Hindlimb muscle (tissue), 1 donor: ENCODE measurements at places on chromosomes 6 and 20.

GRCh38 chr6:28378644-28379043 is 20.9 kb downstream of the ZSCAN12 start:
- DNase-seq = no peak

DNA sequence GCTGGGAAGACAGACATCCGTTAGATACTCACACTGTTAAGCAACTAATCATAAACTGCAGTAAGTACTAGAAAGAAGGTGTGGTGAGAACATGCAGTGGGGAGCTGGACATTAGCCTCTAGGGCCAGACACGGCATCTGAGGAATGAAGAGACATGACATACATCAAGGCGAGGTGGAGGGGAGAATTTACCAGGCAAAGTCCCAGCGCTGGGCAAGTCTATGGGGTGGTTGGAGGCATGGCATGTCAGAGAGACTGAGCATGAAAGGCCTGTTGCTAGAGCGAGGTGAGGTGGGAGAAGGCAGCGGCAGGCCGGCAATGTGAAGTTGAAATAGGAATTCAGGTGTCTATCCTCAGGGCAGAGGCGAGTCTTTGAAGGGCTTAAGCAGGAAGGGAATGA is 31.8 kb downstream of the SLC24A3 start:
- DNase-seq = no peak

DNA sequence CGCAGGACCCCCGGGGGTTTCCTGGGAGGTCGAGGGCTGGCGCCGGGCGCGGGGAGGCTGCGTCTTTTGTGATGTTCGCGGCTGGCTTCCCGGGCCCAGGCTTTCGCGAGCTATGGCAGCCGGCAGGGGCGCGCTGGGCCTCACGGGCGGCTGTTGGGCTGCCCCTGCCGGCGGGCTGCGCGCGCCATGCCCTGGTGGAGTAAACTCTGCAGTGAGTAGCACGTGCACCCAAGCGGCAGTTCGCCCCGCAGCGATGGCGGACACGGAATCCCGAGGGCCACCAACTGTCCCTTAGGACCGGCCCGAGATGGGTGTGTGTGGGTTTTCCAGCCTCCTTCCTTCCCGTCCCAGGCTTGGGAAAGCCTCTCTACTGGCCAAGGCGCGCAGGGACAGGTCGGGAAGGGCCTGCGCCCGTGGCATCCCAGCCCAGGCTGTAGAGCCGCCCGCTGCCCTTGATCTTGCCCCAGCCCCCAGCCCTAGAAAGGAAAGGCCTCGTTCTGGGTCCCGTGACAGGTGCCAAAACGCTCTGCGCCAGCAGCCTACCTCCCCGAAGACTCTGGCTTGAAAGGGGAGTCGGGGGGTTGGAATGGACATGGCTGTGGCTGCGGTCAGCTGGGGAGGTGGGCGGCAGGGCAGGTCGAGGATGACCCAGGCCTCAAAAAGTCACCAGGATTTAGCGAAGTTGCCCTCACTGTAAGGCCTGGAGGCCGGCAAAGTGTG is 49.7 kb downstream of the ZBTB2 start:
- no peak for DNase-seq

- no peak for DNase-seq
Observed at GRCh38 chr6:29953686-29954085, 11.4 kb downstream of the HLA-A start.

DNA sequence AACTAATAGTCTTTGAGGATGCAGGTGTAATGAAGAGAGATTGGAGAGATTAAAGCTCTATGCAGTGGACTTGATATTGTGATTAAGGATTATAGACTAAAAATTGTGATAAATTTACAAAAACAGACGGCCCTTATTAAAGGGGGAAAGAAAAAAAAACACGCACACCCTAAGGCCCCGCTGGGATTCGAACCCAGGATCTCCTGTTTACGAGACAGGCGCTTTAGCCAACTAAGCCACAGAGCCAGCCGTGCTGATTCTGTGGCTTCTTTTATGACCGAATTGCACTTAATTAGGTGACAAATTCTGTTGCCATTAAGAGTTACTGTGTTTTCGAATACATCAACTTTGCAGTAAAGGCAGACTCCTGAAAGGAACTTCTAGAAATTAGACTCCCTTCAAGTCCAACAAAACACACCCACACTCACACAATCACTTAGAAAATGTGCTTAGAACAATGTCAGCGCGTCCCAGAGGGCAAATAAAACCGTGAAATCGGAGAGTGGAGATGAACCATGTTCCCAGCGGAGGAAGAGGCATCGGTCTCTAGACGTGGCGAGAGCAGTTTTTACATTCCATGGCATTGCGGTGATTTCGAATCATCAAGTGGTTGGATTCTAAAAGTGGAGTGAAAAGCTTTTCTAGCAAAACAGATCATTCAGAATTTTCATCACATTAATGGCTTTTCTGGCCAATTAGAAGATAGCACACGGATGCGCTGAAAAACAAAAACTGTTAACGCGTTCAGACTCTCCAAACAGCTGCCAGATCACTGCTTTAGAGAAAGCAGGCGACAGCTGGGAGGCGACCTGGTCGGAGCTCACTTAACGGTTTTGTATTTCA is 122.6 kb downstream of the GPX5 start:
- DNase-seq = peak; percentile 63

DNA sequence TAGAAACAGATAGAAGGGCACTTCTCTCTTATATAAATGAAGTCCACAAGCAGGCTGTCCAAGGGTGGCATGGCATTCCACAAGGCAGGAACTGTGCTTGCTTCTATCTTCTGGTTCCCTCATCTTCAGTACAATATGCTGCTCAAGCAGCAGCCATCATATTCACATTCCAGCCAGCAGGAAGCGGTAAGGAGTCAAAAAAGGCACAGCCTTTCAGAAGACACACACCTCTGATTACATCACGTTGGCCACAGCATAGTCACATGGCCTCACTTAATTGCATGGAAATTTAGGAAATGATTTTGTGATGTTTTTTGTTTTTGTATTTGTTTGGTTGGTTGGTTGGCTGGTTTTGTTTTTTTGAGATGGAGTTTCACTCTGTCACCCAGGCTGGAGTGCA is 19.0 kb downstream of the REM1 start:
- no peak for DNase-seq

- DNase-seq = no peak
Observed at GRCh38 chr6:140360651-140361050, 986.2 kb upstream of the CITED2 start.

GRCh38 chr6:143158113-143158581 is 97.5 kb downstream of the AIG1 start:
- no peak for DNase-seq

- DNase-seq = no peak
Observed at GRCh38 chr20:63325554-63326313, 32.7 kb downstream of the COL20A1 start.

DNA sequence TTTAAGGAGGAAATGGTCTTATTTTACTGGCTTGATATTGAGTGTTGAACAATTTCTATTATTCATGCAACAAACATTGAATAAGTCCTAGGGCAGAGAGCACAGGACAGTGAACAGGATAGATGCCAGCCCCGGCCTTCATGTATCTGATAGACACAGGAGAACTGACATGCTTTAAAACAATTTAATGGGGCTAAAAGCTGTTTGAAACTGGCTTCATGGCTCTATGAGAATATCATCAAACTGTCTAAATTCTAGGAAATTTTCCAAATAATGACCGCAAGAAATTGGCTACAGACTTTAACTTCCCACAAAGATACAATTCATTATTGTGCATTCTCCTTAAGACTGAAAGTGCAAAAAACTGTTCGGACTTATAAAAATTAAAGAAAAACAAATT is 69.0 kb downstream of the ID4 start:
- peak; percentile 11 for DNase-seq

DNA sequence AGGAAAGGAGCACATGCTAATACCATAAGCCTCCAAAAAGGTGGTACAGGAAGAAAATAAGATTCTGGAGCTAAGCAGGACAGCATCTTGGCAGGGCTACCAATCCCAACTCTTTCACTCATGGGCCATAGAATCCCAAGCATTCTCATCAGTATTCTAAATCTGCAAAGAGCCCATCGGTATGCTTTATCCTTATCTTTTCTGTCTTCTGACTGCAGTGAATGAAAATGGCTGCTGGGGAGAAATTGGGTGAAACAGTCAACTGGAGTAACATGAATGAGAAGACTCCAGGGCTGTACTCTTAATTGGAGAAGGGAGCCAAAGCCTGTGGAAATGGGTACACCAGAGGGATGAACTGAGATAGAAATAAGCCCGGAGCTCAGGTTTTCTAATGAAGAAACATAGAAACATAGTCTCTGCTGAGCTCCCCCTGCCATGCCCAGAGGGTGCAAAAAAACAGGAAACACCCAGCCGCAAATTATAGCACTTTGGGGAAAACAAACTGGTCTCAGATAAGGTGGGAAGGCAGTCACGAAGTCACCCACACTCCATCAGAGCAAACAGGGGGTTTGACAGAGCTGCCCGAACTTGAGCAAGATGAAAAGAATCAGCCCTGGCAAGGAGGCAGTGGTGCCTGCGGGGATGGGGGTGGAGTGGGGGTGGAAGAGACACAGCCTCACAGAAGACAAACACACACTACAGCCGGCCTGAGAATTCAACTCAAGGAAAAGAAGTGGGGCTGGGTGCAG is 35.4 kb upstream of the E2F3 start:
- DNase-seq = no peak

DNA sequence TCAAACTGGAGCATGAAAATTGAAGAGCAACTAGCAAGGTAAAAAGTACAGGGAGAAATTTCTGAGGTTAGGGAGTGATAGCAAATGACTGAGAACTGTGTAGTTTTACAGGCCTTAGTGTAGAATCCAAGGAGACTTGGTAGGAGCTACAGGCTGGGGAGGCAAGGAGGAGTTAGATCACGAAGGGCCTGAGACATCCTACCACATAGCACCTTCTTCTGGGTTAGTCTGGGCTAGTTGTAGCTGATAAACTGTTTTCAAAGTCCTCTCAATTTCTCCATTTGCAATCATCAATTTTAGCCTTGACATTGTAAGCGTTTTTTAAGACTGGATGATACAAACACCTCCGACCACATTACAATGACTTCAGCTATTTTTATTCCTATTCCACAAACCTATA is 209.7 kb downstream of the TMEM200A start:
- DNase-seq = no peak

GRCh38 chr6:14089224-14089623 is 28.3 kb upstream of the CD83 start:
- no peak for DNase-seq

- DNase-seq = no peak
Observed at GRCh38 chr20:47817573-47817972, 32.3 kb upstream of the SULF2 start.

DNA sequence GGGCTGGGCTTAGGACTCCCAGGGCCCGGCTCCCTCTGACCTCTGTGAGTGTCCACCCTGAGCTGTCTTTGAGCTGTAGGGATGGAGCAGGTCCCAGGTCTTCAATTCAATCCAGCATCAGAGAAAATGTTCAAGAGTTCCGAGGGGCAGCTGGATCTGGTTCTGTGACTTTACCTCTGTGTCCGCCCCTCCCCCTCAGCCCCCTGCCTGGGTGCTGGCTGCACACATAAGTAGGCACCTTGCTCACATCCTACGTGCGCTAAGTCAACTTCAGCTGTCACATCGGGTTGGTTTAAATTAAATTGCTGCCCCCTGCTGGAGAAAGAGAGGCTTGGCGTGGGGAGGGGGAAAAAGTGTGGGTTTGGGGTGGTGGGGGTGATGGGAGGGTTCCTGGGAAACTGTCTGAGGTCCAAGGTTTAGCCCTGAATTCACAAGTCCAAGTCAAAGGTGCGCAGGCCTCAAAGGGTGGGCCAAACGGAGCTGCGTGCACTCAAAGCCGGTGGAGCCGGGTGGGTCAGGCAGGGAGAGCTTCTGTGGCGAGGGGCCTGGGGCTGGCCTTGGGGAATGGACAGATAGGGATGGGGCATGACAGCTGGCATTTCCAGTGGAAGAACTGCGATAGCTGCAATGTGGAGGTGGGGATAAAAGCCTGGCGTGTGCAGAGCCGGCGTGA is 3.0 kb downstream of the WFDC5 start:
- no peak for DNase-seq
